ENCODE measurements at places on chromosomes 6 and 20.

DNA sequence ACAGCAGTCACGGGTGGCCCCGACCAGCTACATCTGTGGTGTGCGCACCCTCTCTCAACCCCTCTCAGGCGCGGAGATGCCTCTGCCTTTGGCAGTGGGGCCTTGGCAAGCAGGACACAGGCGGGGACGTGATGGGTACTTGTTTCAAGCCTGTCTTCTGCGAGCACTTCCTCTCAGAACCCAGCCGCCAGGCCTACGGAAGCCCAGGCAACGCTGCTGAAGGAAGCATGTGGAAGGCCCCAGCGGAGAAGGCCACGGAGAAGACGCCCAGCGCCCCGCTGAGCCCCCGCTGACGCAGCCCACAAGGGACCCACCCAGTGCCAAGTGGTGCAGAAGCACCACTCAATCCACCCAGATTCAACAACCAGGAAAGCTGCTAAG, 13.0 kb downstream of the SERPINB6 start:
- no peaks in the 10 kb centered on the region for H3K27me3 ChIP-seq
- H3K4me1 ChIP-seq: peaks cover 22% of the 10 kb centered on the region

DNA sequence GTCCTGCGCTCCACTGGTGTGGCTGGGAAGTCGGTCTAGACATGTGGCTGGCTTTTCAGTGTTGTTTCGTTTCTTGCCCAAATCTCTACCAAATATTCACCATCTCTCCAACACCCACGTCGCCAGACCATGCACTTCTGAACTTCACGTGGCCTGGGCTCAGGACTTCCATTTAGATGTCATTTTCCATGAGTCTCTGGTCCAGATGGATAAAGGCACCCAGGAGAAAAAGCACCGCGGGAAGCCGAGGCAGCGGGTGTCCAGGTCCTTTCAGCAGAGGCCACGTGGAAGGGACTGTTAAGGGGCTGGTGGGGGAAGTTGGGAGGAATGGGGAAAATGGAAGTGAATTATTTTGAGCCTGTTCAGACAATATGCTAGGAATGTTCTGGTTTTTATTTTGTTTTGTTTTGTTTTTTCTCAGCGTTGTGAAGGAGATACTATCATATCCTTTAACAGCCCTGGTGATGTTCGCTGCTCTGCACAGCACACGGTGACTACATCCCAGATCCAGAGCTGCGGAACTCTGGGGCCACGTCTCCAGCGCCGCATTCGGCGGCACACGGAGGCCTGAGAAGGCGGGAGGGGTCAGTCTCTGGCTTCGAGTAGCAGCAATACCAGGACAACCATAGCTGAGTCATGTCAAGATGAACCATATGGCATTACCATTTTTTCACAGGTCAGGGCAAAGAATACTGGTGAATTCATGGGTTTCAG, 230.3 kb downstream of the THBS2 start:
- DNase-seq: no peak
- no peaks in the 10 kb centered on the region for H3K27me3 ChIP-seq
- no peak overlapping the region for H3K4me3 ChIP-seq
- H3K36me3 ChIP-seq: no peaks in the 10 kb centered on the region
- no peaks in the 10 kb centered on the region for H3K4me1 ChIP-seq

DNA sequence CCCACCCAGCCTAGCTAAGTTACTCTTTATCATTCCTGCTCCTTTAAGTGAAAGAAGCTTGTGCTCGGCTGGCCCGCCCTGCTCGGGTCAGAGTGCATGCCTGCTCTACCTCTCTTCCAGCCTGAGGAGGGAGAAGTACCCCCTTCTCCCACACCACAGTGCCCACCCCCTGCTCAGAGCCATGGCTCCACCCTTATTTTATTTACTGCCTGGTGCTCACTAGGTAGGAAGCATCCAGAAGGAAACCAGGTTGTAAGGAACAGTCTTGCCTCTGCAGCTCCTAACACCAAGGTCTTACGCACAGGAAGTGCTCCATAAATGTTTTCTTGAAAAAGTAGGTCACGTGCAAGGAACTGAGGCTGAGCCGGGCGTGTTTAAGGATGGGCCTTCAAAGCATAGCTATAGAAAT, 105.7 kb upstream of the SNX9 start:
- no peak for DNase-seq
- H3K36me3 ChIP-seq: no peaks in the 10 kb centered on the region
- H3K4me3 ChIP-seq: no peak overlapping the region
- H3K4me1 ChIP-seq: peaks cover 28% of the 10 kb centered on the region
- no peak overlapping the region for H3K27ac ChIP-seq

- no peak overlapping the region for H3K4me3 ChIP-seq
- no peak overlapping the region for H3K27ac ChIP-seq
- no peak for DNase-seq
- no peaks in the 10 kb centered on the region for H3K27me3 ChIP-seq
- H3K36me3 ChIP-seq: peaks cover 27% of the 10 kb centered on the region
Observed at GRCh38 chr6:53279293-53279692, 69.5 kb downstream of the ELOVL5 start.

DNA sequence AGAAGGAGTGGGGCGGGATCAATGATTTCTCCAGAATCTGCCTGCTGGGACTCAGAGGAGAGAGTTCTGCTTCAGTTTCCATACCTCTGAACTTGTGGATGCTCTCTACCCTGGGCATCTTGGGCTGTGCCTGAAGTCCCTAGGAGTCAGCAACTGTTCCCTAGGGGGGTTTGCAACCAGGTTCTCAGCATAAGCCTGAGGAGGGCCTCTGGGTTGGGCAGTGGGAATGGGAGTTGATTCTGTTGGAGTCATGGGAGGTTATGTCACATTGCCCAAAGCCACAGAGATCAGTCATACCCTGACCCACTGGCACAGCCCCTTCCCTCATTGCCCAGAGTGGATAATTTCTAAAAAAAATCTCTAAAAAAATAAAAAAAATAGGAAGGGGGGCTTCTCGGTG, 47.4 kb downstream of the MOCS1 start:
- H3K27ac ChIP-seq: no peak overlapping the region
- no peak overlapping the region for H3K4me3 ChIP-seq

DNA sequence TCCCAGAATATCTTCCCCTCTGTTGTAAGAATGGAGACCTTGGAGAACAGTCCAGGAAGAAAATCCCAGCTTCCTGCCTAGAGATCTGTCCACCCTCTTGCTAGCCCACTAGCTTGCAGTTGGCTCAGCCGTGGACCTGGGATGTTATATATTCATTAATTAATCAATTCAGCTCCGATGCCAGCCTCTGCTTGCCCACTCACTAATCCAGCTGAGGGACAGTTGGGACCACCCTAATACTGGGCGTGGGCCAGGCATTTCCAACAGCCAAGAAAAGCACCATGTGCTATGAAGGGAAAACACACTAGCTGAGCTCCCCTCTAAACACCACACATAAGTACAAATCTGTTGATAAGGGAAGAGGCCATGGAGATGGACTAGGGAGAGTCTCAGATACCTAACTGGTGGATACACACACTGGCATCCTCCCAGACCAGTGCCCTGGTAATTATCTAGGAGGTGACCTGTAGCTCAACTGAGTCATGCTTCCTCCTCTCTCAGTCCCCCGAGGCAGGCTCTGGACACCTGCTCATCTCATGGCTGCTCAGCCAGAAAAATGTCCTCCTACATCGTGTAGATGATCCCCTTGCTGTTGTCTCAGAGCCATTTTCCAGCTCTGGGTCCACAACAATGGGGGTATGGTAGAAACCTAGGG, 78.9 kb downstream of the ANKRD60 start:
- H3K4me1 ChIP-seq: peaks cover 2% of the 10 kb centered on the region
- H3K36me3 ChIP-seq: no peaks in the 10 kb centered on the region
- peaks cover 78% of the 10 kb centered on the region for H3K27me3 ChIP-seq

DNA sequence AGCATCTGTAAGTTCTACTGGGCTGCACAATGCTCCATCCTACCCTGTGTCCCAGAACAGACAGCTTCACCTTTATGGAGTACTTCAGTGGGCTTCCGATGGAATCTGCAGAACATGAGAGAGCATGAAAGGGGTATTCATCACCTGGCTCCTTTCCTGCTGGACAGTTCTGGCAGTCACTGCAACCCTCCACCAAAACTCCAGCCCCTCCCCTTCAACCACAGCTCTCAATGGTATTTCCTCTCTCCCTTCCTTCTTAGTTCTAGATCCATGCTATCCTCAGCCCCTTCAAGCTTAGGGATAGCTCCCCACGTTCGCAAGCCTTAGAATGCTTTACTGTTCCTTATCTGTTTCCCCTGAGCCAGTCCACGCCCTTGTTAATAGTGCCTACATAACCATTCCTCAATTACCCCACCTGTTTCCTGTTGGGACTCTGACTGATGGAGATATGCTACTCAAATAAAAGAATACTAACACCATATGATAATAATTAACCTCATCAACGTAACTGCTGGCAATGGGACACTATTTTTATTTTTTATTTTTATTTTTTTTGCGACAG, 26.8 kb downstream of the TRAM2 start:
- no peaks in the 10 kb centered on the region for H3K36me3 ChIP-seq
- H3K4me3 ChIP-seq: no peak overlapping the region
- no peak overlapping the region for H3K27ac ChIP-seq
- no peak for DNase-seq
- peaks cover 46% of the 10 kb centered on the region for H3K4me1 ChIP-seq

- H3K4me1 ChIP-seq: peaks cover 11% of the 10 kb centered on the region
- H3K36me3 ChIP-seq: no peaks in the 10 kb centered on the region
- H3K4me3 ChIP-seq: peak within 1 kb of the TSS; percentile 82
- H3K27me3 ChIP-seq: peaks cover 67% of the 10 kb centered on the region
- DNase-seq: peak; percentile 66
Observed at GRCh38 chr6:153131037-153131981, at the start of gene RGS17. RGS17 (minus strand) TSS chr6:153131282; CDS start chr6:153044018, 87,264 bp downstream.

GRCh38 chr20:6490849-6491248, 276.6 kb upstream of the BMP2 start:
- no peak overlapping the region for H3K27ac ChIP-seq
- peaks cover 9% of the 10 kb centered on the region for H3K4me1 ChIP-seq
- no peak overlapping the region for H3K4me3 ChIP-seq

DNA sequence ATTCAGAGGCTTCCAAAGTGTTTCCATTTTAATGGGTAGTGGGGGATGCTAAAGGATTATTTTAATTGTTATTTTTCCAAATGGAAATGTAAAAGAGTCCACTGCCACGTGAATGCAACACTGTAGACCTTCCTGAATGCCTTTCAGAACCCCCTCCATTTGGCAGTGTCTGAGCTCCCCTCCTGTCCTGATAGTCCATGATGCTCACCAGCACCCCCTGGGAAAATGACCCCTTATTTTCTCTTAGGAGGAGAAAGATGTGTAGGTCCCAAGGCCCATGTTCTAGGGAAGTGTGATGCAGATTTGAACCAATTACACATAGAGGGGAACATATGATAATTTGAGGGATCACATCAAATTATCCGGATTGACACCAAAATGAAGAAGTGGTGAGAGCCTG, 46.8 kb upstream of the SH3BGRL2 start:
- no peak overlapping the region for H3K27ac ChIP-seq
- H3K27me3 ChIP-seq: no peaks in the 10 kb centered on the region
- H3K36me3 ChIP-seq: peaks cover 38% of the 10 kb centered on the region
- DNase-seq: no peak
- H3K4me1 ChIP-seq: no peaks in the 10 kb centered on the region

DNA sequence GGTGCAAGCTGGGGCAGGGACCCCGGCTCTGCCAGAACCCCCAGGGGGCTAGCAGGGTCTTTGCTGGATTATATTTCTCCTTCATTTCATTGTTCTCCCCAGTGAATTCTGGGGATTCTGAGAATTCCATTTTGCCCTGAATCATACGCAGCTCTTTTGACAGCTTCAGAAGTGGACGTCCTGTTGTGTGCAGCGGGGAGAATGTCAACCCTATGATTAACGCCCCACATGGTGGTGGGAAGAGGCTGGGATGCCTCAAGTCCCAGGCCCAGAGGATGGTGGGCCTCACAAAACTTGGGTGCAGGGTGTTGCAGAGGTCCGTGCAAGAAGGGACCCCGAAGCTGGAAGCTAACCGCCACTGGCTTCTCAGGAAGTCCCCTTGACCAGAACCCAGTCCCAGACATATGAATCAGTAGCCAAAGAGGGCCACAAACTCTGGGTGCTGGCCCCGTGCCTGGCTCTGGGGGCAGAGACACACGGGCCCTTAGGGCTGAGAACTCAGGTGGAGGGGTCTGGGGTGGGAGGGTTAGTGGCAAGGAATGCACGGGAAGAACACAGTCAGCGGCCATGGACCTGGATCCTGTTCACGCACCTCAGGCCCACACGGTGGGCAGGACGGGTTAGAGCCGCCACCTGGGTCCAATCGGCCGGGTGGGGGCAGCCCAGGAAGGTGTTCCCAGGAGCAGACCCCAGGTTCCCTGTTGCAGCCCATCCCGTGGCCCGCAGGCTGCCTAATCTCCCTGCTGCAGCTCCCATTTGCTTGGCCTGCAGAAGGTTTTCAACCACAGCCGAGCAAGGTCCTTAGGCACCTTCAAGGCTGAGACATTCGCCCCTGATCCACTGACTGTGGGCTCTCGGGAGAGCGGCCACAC, 51.2 kb downstream of the YTHDF1 start:
- H3K27ac ChIP-seq: no peak overlapping the region
- DNase-seq: no peak
- H3K36me3 ChIP-seq: no peaks in the 10 kb centered on the region
- no peak overlapping the region for H3K4me3 ChIP-seq

DNA sequence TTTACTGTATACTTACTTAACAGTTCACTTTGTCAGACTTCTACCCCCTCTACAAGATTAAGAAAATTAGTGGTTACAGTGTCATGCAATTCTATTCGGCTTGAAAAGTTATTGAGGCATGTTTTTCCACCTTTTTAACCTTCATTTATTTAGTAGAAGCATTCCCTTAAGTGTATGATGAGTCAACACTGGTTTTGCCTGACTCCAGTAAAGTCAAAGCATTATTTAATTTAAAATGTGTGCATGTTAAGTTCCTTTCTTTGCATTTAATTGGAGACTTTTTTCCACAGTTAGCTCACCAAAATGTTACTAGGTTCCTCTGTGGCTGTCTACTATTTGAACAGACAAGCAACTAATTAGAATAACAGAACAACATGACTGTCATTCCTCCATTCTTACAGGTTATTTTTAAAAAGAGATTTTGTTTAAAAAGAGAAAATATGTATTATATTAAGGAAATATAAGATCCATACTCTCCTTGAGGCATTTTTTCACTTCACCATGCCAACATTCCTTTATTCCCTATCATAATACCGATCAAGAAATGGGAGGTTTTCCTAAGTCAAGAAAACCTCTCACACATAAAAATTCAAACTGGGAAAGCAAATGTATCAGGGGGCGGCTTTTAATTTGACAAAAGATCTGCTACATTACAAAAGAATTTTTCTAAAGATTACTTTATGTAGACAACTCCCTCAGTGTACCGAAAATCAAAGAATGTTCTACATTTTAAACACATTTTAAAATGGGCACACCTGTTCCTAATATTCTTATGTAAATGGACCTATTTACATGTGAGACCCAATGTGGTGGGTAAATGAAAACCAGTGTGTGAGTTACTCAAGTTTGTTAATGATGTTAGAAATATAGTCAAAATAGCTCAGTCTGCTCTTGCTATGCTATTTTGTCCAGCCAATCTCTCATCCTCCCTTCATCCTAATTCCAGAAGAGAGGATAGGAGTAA, 361.2 kb downstream of the UTRN start:
- no peak overlapping the region for H3K27ac ChIP-seq
- H3K36me3 ChIP-seq: peaks cover 7% of the 10 kb centered on the region
- H3K4me1 ChIP-seq: peaks cover 27% of the 10 kb centered on the region
- DNase-seq: no peak
- no peak overlapping the region for H3K4me3 ChIP-seq
- no peaks in the 10 kb centered on the region for H3K27me3 ChIP-seq
